ENCODE measurements at places on chromosomes 11 and 22.

DNA sequence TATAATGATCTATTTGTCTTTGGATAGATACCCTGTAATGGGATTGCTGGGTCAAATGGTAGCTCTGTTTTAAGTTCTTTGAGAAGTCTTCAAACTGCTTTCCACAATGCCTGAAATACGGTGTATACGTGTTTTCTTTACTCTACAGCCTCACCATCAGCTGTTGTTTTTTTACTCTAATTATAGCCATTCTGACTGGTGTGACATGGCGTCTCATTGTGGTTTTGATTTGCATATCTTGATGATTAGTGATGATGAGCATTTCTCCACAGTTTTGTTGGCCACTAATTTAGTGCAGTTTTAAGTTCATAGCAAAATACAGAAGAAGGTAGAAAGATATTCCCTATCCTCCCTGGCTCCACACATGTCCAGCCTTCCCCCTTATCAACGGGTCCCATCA, 26.3 kb upstream of the VPREB1 start:
- DNase-seq: no peak

- DNase-seq: no peak
Observed at GRCh38 chr11:1640076-1640946, 10.7 kb downstream of the KRTAP5-5 start.

DNA sequence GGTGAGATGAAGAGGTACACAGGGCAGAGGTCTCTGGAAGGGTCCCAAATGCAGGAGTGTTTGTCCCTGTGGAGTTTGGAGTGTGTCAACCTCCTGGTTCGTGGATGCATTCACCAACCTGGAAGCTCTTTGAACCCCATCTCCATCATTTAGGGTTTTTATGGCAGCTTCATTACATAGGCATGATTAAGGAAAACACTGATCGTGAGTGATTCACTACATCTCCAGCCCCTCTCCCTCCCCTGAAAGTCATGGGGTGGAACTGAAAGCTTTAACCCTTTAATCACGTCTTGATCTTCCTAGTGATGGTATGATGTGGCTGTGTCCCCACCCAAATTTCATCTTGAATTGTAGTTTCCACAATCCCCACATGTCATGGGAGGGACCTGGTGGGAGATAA, 19.8 kb upstream of the INCENP start:
- no peak for DNase-seq

- no peak for DNase-seq
Observed at GRCh38 chr11:79205786-79206185, 235.0 kb downstream of the TENM4 start.

- no peak for DNase-seq
Observed at GRCh38 chr22:30212996-30213441, 33.5 kb downstream of the LIF start.

GRCh38 chr11:97430877-97431276, 1041.1 kb downstream of the JRKL start:
- DNase-seq: no peak

- no peak for DNase-seq
Observed at GRCh38 chr11:116557282-116557681, 215.5 kb downstream of the BUD13 start.

- no peak for DNase-seq
Observed at GRCh38 chr11:291281-292210, 2.6 kb downstream of the PGGHG start.

DNA sequence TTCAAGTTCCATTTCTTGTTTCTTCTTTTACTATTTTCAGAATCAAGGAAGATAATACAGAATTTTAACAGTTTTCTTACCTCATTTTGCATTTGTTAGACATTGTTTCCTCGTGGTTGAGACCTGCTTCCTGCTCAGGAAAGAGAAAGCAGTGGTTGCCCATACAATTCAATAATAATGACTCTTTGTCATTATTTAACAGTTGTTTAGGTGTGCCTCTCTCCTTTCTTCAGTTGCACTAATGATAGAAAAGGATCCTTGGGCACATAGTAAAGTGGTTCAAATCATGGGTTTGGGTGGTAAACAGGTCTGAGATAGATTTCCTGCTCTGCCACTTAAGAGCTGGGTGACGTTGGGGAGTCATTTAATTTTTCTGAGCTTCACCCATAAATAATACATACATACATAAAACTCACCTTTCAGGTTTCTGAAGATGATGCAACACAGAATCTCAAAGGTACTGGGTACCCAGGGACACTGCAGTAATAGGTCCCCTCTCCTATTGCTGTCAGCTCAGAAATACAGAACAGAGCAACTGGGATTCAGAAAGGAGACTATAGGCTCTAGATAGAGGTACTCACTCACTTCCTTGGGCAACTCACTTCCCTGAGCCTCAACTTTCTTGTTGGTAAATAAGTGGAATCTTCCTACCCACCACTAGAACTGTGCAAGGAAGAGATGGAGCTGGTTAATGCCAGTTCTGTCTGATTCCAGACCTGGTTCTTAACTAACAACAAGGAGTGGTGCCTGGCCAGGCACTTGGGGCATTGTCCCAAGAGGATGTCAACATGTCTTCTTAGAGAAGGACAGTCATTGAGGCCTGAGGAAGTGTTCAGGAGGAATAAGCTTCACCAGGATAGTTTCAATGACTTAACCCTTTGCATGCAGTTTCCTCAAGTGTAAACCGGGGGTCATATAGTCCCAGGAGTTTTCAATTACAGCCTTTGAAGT, 34.9 kb downstream of the CD44 start:
- no peak for DNase-seq

DNA sequence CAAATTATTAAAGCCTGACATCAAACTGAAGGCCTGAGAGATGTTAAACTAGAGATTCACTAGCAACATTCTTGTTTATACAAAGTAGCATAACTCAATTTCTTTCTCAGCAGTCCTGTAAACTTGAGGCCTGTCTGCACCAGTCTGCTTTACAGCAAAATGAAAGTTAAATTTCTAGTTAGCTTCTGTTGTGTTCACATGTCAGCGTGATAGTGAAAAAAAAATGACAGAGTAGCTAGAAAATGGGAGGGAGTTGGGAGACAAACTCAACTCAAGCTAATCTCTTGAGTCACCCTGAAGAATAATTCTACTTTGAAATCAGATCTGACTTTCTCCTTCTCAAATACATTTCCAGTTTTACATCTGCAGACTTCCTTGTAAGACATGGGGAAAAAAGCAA, 6.5 kb downstream of the RBFOX2 start:
- no peak for DNase-seq

DNA sequence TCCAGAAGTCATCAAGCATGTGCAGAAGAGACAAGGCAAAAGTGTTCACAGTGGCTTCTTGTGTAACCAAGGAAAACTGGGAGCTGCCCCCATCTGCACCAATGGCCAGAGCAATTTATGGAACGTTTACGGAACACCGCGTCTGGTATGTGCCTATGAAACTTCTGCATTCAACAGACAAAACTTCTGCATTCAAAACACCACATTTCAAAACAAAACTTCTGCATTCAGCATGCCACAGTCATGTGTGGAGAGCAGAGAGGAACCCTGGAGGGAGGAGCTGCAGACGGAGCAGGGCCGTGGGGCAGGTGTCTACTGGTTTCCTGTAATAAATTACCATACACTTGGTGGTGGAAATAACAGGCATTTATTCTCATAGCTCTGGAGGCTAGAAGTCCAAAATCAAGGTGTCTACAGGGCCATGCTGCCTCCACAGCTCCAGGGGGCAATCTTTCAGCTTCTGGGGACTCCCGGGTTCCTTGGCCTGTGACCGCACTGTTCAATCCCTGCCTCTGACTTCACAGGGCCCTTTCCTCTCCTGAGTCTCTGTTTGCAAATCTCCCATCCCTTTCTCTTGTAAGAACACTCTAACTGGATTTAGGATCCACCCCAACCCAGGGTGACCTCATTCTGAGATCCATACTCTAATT, 32.2 kb downstream of the RPL3 start:
- no peak for DNase-seq

DNA sequence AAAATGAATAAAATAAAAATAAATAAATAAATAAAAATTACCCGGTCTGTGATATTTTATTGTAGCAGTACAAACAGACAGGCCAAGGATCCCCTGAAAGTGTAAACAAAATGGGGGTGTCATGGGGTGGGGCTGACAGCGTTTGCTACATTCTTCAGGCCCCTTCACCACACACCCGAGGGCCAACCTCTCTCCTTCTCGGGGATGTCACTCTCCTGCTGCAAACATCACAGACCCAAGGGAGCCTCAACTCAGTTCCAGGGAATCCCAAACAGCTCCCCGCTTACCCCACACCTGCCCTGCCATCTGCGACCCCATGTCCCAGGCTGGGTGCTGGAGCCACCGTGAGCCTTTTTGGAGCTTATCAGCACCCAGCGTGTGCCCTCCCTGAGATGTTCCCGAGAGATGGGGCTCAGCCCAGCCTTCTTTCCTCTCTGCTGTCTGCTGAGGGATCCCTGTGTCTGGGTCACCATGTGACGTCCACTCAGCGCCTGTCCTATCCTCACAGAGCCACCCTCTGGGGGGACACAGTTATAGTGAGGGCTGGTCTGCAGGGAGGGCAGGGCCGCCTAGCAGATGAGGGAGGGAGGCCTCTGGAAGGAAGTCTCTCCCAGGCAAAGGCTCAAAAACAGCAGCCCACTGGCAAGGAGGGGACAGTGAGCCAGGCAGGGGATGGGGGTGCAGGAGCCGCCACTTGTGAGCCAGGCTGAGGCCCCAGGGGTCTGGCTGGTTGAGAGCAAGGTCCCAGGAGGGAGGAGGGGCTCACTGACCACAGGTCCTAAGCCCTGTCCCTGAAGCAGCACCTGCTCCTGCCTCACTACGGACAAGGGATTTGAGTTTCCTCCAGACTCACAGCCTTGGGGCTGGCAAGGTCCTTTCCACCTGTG, 1041.6 kb downstream of the BRD1 start:
- DNase-seq: no peak

GRCh38 chr22:31556627-31557203, 60.4 kb downstream of the SFI1 start:
- DNase-seq: peak; percentile 13

GRCh38 chr11:85737738-85738137, 51.7 kb upstream of the CCDC89 start:
- DNase-seq: no peak

DNA sequence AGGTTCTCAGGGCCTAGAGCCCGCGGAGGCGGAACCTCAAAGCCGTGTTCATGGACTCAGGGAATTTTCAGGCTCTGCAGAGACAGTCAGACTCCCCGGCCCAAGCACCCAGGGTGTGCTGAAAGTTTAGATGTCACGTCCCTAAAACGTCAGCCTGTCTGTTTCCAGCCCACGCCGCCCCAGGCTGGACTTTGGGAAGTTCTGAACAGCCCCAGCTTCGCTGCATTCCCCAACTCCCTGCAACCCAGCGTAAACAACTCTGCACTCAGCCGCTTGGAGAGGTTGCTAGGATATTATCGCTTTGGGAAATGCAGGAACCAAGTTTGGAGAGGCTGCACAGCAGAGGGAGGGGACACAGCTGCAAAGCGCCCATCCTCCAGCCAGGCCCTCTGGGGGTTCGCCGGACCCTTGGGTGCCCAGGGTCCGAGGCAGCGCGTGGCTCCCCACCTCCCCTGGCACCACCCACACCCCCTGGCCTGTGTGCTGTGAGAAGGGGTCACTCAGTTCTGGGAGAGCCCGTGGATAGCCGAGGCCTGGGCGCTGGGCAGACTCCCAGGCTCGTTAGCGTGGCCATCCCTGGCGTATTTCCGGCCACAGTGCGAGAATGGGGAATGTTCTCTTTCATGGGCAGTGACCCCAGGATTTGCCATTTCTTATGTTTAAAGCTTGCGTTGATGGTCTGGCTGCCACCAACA, 120.5 kb upstream of the FGF3 start:
- no peak for DNase-seq

DNA sequence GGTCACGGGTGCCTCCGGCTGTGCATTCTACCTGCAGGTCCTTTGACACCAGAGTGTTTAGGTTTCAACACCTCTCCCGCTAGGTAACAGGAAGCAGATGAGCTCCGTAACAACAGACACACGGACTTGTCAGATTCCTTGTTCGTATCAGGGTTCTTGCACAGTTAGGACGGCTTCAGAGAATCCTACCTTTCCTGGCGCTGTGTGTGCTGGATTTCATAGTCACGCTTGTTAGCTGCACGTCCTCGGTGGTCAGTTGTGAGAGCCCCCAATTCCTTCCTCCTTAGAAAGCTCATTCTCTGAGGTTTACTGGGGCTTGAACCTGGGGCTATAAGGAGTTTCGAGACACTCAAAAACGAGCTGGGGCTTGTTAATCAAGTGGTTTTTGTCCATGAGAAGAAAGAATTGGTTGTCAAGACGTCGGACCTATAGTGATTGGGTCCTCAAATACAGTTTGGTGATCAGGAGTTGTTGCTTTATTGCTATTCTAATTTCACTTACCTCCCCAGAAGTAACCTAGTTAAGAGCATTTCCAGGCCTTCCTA, 664 bp downstream of the DDB2 start:
- no peak for DNase-seq

- no peak for DNase-seq
Observed at GRCh38 chr11:34893416-34893815, 22.8 kb downstream of the APIP start.

DNA sequence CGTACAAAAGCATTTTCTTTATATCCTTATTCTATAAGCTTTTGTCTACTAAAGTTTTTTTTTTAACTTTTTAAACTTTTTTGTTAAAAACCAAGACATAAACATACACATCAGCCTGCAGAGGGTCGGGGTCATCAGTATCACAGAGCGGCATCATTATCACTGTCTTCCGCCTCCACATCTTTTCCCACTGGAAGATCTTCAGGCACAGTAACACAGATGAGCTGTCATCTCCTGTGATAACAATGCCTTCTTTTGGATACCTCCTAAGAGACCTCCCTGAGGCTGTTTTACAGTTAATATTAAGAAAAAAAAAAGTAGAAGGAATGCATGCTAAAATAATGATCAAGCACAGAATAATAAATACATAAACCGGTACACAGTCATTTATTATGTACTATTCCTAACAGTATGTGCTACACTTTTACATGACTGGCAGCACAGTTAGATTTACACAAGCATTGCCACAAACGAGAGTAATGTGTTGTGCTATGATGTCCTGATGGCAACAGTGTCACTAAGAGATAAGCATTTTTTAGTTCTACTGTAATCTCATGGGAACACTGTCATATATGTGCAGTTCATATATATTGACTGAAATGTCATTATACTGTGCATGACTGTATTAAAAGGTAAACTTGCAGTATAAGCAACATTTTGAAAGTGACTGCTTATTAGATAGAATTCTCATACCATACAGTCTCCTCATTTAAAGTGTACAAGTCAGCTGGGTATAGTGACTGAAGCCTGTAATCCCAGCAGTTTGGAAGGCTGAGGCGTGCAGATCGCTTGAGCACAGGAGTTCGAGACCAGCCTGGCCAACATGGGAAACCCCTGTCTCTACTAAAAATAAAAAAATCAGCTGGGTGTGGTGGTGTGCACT, 58.6 kb downstream of the KDM2A start:
- no peak for DNase-seq

GRCh38 chr11:83655976-83656375, 369.8 kb upstream of the CCDC90B start:
- no peak for DNase-seq

Data from fibroblast of the conjunctiva (primary cell).